ENCODE measurements at places on chromosomes 3 and 15.

DNA sequence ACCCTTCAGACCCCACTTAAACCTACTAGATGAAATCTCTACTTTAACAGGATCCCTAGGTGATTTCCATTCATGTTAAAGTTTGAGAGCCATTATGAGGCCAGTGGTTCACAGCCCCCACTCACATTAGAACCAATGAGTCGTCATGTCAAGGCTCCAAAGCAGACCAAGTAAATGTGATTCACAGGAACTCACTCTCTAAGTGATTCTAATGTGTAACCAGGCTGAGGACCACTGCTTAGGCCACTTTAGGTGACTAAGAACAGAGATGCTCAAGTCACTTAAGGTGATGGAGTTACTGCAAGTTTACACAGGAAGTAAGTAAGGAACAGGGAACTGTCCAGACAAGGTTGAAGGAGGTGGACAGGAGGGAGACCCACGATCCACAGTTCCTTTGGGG is 7.7 kb downstream of the GALNT15 start:
- DNase-seq, result no peak

- DNase-seq, result no peak
These were observed 265.1 kb upstream of the COL8A1 start for GRCh38 chr3:99373088-99373845.

- DNase-seq, result no peak
These were observed 422.2 kb downstream of the GBE1 start for GRCh38 chr3:81339040-81339845.

DNA sequence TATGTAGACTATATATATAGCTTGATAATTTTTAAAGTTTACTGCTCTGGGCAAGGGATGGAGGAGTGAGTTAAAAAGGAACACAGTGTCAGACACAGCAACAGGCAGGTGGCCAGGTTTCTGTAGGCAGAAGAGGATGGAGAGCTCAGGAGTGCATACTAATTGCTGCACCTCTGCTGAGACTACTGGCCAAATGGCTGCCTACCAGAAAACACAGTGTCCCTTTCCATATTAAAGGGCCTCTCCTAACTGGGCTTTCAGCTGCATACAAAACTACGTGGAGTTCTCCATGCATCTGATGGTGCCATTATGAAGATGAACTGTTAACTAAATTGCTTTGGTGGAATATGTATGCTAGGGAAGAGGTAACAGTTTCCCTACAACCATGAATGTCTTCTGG is 1.8 kb downstream of the ATP13A4 start:
- DNase-seq, result no peak

DNA sequence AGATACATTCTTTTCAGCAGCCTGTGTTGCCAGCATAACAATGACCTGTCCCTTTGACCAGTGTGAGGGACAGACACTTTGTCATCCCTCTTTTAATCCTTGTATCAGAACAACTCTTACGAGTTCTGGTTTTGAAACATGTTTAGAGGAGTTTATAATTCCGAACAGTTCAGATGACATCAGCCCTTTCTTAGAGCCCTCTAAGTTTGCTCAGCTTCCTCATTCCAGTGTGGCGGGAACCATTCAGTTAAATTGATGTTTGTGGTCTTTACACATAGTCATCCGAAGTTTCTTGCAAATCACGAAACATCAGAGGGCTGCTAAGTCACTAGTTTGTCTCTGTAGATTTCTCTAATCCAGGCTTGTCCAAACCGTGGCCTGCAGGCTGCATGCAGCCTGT is 102.5 kb downstream of the AKAP13 start:
- no peak for DNase-seq

GRCh38 chr3:135169651-135170050 is 374.6 kb downstream of the EPHB1 start:
- no peak for DNase-seq
